ENCODE measurements at places on chromosomes 5 and 9. TPM values are rescaled to one million over a fixed set of nuclear protein-coding genes. Genes with fewer than 3 reads are reported as not detected.

GRCh38 chr9:113929634-113930389 lies 53.7 kb downstream of the ZNF618 start:
- DNase-seq = peak; percentile 81

DNA sequence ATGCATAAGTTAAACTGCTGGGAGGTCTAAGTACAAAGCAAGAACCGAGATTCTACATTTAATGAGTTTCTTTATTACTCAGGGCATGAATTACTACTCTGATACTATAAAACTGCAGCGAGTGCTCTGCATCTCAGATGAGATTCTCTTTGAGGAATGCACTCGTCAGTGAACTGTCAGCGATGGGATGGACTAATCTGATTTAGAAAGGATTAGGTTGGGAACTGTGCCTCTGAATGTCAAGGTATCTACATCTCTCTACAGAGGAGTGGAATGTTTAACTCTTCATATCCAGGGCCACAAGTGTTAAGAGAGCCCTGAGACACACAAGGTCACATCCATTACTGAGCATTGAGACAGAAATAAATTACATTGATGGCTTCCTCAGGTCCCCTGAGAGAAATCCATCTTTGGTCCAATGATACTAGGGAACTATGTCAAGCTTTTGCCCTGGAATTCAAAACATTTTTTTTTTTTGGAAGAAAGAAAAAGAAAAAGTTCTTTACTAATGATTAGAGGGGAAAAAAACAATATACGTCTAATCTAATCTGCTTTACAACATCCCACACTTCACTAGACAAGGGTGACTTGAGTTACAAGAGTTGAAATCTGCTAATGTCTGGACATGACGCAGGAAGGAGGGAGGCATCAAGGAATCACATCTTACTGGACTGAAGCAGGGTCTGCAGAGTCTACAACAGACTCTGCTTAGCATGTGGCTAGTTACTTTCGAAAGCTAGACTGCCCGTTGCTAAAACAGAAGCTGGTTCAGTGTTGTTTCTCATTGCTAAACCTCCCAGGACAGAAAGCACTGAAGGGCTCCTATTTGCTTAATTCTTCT lies 270.0 kb upstream of the TLE4 start:
- no peak for DNase-seq

DNA sequence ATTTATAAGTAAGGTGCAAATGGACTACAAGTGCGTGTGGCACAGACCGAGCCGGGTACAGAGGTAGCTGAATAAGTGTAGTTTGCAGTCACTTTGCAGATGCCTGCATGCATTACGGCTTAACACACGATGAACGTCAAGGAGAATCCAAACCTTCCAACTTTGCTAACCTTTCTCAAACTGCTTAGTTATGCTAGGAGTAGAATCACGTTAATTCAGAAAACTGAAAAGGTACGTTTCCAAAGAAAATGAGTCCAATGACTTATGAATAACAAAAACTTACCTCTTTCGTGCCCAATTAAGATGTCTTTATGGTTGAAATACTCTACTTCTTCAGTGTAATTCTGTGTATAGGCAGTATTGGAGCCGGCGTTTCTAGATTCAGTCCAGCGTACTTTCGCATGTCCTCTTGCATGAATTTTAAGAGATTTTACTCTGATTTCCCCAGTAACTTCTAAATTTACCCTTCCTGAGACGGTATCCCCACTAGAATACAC lies 539 bp downstream of the ARRDC3 start:
- peak; percentile 53 for DNase-seq

DNA sequence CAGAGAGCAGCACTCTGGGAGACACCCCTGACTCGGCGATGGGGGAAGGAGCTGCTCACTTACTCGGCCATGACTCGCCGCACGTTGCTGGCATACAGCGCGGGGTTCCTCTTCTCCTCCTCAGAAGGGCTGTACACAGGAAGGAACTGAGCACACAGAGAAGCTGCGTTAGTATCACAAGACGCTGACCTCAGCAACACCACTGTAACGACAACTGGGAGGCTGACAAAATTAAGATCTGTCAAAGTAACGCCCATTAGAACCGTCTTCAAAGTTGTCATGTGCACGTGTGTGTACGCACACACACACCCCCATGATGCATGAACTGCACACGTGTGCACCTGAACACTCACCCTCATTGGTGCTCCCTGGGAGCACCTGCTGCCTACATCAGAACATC lies 32.1 kb upstream of the SLC6A3 start:
- DNase-seq = no peak

DNA sequence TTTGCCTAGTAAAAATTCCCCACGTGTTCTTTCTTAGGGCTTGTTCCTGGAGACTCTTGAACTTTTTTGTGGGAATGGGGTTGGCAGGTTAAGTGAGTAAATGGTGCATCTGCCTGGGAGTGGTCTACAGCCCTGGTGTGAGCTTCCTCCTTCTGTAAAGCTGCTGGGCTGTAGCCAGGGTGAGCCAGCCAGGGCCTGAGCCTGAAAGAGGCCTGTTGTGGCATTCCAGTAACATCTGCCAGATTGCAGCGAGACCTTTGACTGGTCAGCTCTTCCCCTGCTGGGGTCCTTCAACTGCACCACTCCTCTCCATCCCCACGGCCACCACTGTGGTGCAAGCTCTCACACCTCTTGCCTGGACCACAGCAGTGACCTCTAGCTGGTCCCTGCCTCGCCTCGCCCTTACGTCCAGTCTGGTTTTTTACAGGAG lies 47.5 kb downstream of the SLC22A5 start:
- DNase-seq = no peak

DNA sequence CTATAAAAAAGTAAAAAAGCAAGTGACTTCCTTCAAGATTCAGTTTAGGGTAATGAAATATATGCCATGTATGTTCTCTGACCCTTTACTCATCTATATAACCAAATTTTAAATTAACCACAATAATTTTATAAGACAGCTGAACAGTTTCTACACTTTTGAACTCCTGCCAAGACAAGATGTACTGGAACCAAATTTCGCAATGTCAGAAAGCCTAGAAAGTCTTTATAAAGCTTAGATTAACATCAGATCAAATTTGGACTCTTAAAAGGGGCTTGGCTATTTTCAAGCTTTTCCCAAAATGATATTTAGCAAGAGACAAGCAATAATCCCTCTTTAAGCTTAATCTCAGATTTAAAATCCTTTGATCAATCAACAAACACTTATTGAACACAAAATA lies 362.6 kb downstream of the PTPRD start:
- no peak for DNase-seq

DNA sequence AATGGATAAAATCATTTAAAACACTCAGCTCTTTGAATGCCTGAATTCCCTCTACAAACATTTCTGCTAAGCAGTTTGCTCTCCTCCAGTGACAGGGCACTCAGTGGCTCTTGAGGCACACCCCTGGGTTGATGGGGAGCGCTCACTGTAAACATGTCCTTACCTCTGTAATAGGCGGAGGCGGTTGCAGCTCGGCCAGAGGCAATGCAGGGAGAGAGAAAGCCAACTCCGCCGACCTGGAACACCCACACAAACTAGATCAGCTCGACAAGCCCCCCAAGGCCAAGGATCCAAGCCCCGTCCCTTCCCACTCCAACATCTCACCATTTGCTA lies 329 bp downstream of the CDC23 start:
- DNase-seq = no peak

GRCh38 chr9:110109333-110110092 lies 98.4 kb downstream of the C9orf152 start:
- DNase-seq = peak; percentile 45

GRCh38 chr5:168072665-168073064 lies 218.8 kb upstream of the WWC1 start:
- no peak for DNase-seq

GRCh38 chr5:171494452-171495121 lies 75.1 kb downstream of the FGF18 start:
- peak; percentile 36 for DNase-seq

GRCh38 chr5:15621094-15621493 lies 121.1 kb downstream of the FBXL7 start:
- peak; percentile 33 for DNase-seq

DNA sequence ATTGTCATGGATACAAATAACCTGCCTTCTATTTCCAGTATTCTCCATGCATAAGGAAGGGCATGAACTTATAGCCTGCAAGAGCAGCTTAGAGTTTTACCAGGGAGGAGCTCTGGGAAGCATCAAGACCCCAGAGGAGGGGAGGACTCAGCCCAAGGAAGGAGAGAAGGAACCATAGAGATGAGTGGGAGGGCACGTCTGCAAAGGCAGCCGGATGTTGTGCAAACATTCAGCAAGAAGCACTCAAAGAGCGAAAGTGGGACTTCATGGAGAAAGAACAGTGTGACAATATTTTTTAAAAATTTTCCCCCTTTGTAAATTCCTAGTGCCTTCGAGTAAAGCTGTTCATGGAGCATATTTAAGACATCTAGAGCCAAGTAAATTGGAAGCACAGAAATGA lies 270.1 kb upstream of the PTGER4 start:
- DNase-seq = no peak

DNA sequence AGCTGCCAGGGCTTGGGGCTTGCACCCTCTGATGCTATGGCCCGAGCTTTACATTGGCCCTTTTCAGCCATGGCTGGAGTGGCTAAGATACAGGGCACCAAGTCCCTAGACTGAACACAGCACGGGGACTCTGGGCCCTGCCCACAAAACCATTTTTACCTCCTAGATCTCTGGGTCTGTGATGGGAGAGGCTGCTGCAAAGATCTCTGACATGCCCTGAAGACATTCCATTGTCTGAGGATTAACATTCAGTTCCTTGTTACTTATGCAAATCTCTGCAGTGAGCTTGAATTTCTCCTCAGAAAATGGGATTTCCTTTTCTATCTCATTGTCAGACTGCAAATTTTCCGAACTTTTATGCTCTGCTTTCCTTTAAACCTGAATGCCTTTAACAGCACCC lies 337.0 kb upstream of the SMC2 start:
- no peak for DNase-seq

DNA sequence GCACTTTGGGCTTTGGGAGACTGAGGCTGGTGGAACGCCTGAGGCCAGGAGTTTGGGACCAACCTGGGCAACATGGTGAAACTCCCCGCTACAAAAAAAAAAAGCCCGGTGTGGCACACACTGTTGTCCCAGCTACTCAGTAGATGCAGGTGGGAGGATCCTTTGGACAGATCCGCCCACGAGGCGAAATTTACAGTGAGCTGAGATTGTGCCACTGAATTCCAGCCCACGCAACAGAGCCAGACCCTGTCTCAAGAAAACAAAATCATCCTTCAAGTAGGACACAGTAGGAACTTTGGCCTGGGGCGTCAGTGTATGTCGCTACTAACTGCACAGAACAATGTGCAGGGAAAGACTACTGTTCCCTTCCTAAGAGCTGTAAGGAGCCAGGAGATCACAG lies 4.8 kb downstream of the RPS14 start:
- DNase-seq = no peak

GRCh38 chr5:32100691-32101302 lies 73.3 kb downstream of the GOLPH3 start:
- no peak for DNase-seq

- peak; percentile 75 for DNase-seq
These were observed 217.2 kb upstream of the WWC1 start for GRCh38 chr5:168073991-168074800.

DNA sequence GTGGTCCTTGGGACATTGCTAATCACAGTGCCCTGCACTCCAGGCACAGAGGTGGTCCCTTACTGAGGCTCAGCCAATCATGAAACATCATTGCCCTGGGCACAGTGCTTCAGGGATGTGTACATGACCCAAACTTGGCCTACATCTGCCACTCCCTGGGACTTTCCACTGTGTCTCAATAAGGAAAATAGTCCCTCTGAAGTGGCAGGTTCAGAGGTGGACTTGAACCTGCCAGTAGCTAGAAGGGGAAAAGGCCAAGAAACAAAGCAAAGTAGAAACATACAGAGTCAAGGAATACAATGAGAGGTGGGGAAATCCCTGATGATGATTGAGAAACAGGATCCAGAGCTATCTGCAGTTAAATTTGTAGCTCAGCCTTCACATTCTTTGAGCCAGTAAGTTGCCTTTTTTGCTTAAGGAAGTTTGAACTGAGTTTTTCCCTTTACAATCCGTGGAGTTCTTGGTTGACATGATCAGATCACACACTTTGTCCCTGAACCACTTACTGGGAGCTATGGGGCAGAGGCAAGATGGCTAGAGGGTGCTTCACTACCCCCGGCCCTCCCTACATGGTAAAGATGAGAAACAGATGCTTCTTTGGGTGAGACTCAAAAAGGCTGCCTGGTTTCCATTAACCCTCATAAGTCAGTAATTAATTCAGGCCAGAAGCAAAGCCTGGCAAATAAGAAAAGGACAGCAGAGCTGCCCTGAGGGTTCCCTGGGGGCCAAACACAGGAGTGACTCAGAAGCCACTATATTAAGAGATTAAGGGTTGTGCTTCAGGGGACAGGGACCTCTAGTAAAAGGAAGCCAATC lies 57.6 kb downstream of the SH3TC2 start:
- DNase-seq = no peak

- no peak for DNase-seq
These were observed 92.5 kb upstream of the ITGA2 start for GRCh38 chr5:52896534-52897237.

GRCh38 chr9:136119883-136120393 lies 1.3 kb upstream of the TMEM250 start:
- peak; percentile 11 for DNase-seq

- no peak for DNase-seq
These were observed 230.2 kb downstream of the CD180 start for GRCh38 chr5:66966439-66966838.

DNA sequence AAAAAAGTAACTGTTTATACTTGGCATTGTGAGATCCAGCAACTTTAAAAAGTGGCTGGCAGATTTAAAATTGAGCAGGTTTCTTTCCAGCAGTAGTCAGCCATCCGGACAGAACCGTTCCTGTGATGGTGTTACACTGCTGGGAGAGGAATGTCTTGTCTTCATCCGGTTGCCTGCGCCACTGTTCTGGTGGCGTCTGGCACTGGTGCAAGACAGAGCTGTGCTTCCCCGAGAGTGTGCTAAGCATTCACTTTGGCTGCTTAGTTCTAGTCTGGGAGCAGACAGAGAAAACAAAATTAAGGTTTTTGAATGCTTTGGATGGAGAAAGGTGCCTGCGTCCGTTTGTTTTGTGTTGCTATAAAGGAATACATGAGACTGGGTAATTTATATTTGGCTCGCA lies 35.5 kb upstream of the CREBRF start:
- DNase-seq = no peak

GRCh38 chr5:33261305-33261704 lies 179.5 kb upstream of the TARS1 start:
- DNase-seq = no peak

PDE6A gene
- total RNA-seq = not detected

PROB1 gene
- total RNA-seq = 2.8 TPM

LCN9 gene
- not detected for total RNA-seq

FREM1 gene
- not detected for total RNA-seq

RPL35 gene
- total RNA-seq = 1,755 TPM

ROR2 gene
- under 0.01 TPM for total RNA-seq

REEP2 gene
- 1.1 TPM for total RNA-seq

ADRA1B gene
- under 0.01 TPM for total RNA-seq

IQGAP2 gene
- total RNA-seq = 3.4 TPM

PCDHA9 gene
- total RNA-seq = under 0.01 TPM

PKD2L2 gene
- not detected for total RNA-seq

SCGB3A1 gene
- 0.60 TPM for total RNA-seq

RLN2 gene
- 0.65 TPM for total RNA-seq

UBAC1 gene
- total RNA-seq = 22.2 TPM

Measured in lung microvascular endothelial cell (primary cell).